ENCODE measurements at places on chromosomes 2 and 18. TPM values are rescaled to one million over a fixed set of nuclear protein-coding genes. Genes with fewer than 3 reads are reported as not detected.

DNA sequence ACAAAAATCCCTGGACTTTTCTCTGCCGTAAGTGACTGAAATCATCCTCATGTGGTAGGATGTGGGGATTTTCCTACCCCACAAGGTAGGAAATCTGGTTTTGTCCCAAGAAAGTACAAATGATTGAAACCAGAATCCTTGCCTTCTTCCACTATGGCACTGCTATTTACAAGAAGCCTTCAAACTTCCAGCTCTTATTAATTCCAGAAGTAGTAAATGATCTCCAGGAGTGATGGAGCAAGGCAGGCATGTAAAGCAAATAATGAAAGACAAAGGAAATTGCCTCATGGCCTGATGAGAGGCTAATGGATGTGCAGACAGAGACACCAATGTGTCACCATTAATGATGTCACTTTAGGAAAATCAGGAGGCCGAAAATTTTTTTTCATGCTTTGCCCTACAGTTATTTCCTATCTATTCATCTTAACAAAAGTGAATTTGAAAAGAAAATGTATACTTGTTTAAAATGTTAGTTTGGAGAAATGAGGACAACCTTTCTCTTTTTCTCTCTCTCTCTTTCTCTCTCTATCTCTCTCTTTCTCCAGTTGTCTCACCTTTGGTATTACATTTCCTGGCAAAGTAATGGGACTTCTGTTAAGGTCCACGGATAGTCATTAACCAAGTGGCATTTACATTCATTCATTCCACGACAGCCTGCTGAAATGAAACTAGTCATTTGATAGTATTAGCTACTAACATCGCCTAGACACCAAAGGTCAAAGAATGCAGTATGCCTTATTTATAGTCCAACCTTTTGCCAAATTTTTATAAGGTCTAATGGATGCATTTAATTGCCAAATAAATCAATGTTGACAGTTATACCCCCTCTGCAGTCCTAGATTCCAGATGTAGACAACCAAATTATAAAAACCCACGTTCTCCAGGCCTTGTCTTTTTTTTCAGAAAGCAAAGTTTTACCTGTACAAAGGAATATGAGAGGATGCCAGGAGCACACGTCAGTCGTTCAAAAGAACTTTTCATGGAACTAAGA is 5.0 kb upstream of the EVA1A start:
- no peak for DNase-seq

COLEC11 gene
- 0.31 TPM for total RNA-seq

EHD3 gene
- total RNA-seq: 2.6 TPM

DNA sequence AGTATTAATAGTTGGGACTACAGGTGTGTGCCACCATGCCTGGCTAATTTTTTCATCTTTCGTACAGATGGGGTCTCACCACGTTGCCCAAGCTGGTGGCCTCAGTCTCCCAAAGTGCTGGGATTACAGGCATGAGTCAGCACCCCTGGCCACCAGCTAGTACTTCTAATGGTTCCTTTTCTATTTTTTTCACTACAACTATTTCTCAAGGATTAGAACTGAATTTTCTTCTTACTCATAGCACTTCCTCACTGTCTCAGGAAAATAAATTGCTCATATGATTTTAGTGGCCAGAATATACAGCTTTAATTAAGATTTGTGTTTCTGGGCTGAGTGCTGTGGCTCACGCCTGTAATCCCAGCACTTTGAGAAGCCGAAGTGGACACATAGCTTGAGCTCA is 43.2 kb upstream of the SOS1 start:
- no peak for DNase-seq

DNA sequence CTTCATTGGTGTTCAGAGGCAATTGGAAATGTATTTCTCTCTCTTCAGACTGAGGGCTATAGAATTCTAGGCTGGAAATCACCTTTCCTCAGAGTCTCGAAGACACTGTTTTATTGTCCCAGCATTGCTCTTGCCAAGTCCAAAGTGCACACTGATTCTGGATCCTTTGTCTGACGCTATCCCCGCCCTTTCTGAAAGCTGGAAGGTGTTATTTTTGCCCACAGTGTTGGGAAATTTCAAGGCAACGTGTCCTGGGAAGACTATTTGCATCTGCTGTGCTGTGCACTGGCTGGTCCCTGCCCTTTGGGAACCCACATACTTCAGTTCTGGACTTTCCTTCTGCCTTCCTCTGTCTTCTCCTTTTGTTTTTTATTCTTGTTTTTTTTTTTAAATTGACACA is 190.8 kb downstream of the SH3BP4 start:
- DNase-seq: no peak

All from Panc1 (cell line).